ENCODE measurements at places on chromosomes 13 and 19.

GRCh38 chr13:97491452-97491851 is 57.5 kb downstream of the RAP2A start:
- DNase-seq = no peak

DNA sequence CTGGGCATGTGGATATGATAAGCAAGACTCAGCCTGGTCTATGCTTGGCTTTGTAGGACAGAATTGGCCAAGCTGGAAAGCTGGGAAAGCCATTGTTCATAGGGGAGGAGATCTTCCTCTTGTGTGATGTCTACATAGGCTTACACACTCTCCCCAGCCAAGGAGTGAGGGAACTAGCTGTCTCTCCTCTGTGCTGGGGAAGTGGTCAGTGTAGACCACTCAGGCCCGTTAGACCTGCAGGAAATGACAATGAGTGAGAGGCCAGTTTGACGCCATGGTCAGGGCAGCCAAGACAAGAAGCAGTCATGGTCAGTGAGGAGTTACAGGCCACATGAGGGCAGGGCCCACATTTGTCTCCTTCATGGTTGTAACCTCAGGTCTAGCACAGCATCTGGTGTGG is 159.1 kb upstream of the KL start:
- no peak for DNase-seq

DNA sequence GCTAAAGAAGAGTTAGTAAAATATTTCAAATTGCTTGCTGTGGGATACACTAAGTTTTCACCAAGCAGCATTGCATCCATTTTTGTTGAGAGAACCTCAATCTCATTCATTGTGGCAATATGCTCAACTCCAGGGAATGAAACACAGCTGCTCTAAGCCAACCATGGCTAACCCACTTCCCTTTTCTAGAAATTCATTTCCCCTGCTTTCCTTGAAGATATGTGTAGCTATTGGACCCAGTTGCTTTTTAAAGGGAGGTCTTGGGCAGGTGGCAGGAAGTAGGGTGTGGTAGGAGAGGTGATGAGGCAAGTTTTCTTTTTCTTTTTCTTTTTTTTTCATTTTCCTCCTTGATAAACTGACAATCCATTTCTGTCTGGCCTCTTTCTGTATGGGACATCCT is 452.2 kb downstream of the FGF14 start:
- no peak for DNase-seq

DNA sequence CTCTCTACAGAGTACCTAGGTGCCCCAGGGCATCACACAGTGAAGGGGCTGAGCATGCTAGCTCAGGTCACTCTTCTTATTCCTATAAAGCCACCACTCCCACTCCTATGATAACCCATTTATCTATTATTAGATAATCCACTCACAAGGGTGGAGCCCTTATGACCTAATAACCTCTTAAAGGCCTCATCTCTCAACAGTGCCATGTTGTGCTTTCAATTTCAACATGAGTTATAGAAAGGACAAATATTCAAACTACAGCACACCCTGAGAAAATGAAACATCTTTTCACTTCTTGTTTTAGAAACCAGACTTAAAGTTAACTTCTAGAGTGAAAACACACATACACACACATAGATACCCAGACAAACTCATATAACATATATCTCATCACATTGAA is 1494.9 kb upstream of the MIR17HG start:
- DNase-seq = no peak

- no peak for DNase-seq
Measured at GRCh38 chr13:59112221-59112718, 1051.5 kb downstream of the DIAPH3 start.

All from activated T-helper 9 cell treated with anti-CD3 and anti-CD28 coated beads, Interleukin-2, amount 50 U/mL, for 16 hours (primary cell).